ENCODE measurements at places on chromosomes 1 and 21. TPM values are rescaled to one million over a fixed set of nuclear protein-coding genes. Genes with fewer than 3 reads are reported as not detected.

DNA sequence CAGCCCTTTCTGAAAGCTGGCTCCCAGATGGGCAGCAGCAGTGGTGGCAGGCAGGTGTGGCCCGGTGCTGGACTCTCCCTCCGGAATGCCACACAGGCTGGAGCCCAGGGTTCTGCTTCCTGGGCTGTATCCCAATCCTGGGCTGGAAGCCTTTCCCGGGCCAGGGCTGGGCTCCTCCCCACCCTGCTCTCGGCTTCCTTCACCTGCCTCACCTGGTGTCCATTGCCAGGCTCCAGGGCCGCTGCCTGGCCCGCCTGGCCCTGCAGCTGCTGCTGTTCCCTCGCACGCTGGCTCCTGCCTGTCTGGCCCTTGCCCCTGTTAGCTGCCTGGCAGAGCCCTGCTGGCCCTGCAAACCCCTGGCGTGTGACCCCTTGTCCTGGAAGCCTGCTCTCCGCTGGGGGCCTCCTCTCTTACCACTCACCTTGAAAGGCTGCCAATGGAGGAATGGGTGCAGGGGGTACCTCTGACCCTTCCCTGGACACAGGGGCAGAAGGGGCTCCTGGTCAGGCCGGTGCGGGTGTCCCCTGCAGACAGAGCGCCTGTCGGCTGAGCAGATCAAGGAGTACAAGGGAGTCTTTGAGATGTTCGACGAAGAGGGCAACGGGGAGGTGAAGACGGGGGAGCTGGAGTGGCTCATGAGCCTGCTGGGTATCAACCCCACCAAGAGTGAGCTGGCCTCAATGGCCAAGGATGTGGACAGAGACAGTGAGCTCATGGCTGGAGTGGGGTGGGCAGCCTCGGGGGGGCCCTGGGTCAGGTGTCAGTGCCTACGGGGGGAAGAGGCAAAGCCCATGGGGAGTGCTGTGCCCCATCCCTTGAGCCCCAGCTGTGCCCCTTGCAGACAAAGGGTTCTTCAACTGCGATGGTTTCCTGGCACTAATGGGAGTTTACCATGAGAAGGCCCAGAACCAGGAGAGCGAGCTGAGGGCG, 1.1 kb downstream of the CALML6 start:
- no peak for DNase-seq

The TCHHL1 gene
- polyA plus RNA-seq, result not detected

DNA sequence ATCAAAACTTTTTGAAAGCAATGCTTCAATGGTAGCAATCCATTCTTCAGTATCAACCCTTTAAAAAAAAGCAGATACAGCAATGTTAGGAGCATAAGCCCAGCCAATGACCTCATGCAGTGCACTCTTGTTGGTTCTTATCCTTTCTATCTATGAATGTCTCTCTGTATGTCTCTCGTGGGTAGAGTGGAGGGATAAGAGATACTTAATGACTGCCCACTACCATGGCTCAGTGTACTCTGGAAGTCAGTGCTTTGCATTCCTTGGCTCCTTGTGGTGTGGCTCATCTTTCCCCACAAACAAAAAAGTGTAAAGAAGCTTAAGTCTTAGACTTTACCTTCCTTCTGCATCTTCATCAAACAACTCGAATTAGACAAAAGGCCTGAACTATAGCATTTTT, 50.3 kb downstream of the PCSK9 start:
- DNase-seq, result no peak

GRCh38 chr1:38558055-38558454, 301.5 kb downstream of the RRAGC start:
- DNase-seq, result no peak

GRCh38 chr1:150092180-150092791, 24.7 kb downstream of the VPS45 start:
- DNase-seq, result no peak

The COL24A1 gene
- 0.04 TPM for polyA plus RNA-seq

The CACNA1S gene
- polyA plus RNA-seq, result not detected

The TIE1 gene
- polyA plus RNA-seq, result not detected

The BRDT gene
- not detected for polyA plus RNA-seq

DNA sequence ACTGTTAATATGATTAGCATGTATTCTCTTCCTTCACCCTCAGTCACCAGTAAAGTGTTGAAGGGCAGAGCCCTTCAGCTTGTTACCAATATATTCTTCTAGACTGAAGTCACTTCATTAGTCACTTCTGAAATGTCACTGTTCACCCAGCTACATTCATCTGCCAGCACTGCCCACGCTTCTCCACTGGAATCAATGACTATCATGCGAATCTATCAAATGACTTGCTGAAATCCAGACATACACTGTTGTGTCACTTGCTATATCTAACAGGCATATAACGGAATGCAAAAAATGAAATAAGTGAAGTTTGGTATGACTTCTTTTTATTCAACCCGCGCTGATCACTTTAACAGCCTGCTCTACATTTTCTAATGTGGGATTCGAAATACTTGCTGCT, 16.1 kb downstream of the FH start:
- DNase-seq, result no peak

GRCh38 chr1:27885621-27886352, 13.4 kb downstream of the THEMIS2 start:
- no peak for DNase-seq

The CDC20 gene
- 116 TPM for polyA plus RNA-seq

The GPR37L1 gene
- polyA plus RNA-seq, result 0.09 TPM

GRCh38 chr1:183301239-183301638, 115.2 kb downstream of the LAMC2 start:
- DNase-seq, result no peak

GRCh38 chr1:43304314-43304681, 3.5 kb downstream of the TIE1 start:
- DNase-seq, result no peak

DNA sequence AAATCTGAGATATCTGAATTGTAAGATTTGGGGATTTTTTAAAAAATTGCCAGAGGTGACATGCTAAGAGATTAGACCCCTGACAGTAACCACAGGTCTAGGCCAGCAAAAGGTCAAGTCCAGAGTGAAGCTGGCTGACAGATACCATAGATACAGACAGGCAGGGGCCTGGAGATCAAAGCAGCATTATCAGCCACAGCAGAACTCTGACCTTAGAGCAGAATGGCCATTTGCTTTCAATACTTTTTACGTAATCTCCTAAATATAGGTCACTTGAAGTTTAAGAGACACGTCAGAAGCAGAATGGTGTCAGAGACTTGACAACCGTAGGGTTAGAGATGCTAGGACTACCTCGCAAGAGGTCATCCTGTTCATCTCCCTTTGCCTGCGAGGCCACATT, 40.8 kb upstream of the RXRG start:
- no peak for DNase-seq

DNA sequence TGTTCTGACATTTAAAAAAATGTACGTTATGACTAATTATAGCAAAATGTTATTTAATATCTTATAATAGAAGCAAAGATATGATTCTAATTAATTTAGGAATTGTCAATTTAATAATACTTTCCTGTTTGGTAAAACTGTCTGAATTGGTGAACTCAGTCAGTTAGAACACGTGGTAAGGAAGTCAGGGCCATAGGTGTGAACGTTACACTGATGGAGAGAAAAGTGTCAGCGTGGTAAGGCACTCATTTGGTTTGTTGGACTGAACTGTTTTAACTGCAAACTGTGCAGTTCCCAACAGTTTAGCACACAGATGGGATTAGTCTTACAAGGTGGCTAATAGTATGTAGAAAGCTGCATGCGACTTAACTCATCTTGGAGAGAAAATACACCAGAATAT, 102.9 kb downstream of the EPB41 start:
- no peak for DNase-seq

The UTP11 gene
- polyA plus RNA-seq, result 43.1 TPM

The S100A14 gene
- polyA plus RNA-seq, result 0.16 TPM

The CCDC27 gene
- polyA plus RNA-seq, result not detected

The ESPN gene
- polyA plus RNA-seq, result 0.18 TPM

- no peak for DNase-seq
These were observed 36.9 kb upstream of the FNBP1L start for GRCh38 chr1:93411000-93411399.

GRCh38 chr1:1842360-1843146, 48.3 kb downstream of the GNB1 start:
- no peak for DNase-seq

- DNase-seq, result no peak
These were observed 1.6 kb upstream of the CTSK start for GRCh38 chr1:150809651-150810050.

The TRPM2 gene
- 7.2 TPM for polyA plus RNA-seq

The CD58 gene
- 26.4 TPM for polyA plus RNA-seq

GRCh38 chr1:224785622-224786021, 143.9 kb upstream of the DNAH14 start:
- no peak for DNase-seq

The GSTM5 gene
- polyA plus RNA-seq, result not detected

The TMPRSS3 gene
- not detected for polyA plus RNA-seq

The DCDC2B gene
- polyA plus RNA-seq, result not detected
